ENCODE measurements at places on chromosomes 5 and 9. TPM values are rescaled to one million over a fixed set of nuclear protein-coding genes. Genes with fewer than 3 reads are reported as not detected.

- no peaks in the 10 kb centered on the region for H3K27me3 ChIP-seq
- H3K4me1 ChIP-seq = peaks cover 78% of the 10 kb centered on the region
- no peak for DNase-seq
- peak overlapping the region; percentile 91 for H3K4me3 ChIP-seq
- H3K36me3 ChIP-seq = peaks cover 33% of the 10 kb centered on the region
Observed at GRCh38 chr5:132491368-132492364, 1.1 kb upstream of the IRF1 start.

DNA sequence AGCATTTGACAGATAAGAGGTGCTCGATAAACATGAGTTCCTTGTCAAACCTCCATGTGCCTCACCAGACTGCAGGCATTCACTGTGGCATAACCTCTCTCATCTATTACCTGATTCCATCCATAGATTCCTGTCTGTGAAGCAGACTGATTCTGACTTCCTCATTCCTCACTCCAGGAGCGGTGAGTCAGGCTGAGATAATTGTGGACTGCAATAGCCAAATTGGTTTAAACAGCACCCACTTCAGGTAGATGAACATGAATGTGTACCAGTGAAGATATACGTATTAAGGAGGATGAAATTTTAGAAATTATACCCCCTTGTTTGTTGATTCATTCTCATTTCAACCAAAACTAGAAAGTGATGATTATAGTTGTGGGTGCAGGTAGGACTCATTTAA is 391.2 kb downstream of the HINT1 start:
- no peaks in the 10 kb centered on the region for H3K4me1 ChIP-seq
- H3K27ac ChIP-seq = no peak overlapping the region
- H3K4me3 ChIP-seq = no peak overlapping the region
- H3K36me3 ChIP-seq = no peaks in the 10 kb centered on the region
- no peak for DNase-seq

- no peaks in the 10 kb centered on the region for H3K36me3 ChIP-seq
- no peak overlapping the region for H3K4me3 ChIP-seq
- DNase-seq = no peak
Observed at GRCh38 chr5:82151204-82151603, 127.0 kb downstream of the RPS23 start.

The ANXA1 gene
- 39.1 TPM for total RNA-seq

The SPATA24 gene
- 15.6 TPM for total RNA-seq

DNA sequence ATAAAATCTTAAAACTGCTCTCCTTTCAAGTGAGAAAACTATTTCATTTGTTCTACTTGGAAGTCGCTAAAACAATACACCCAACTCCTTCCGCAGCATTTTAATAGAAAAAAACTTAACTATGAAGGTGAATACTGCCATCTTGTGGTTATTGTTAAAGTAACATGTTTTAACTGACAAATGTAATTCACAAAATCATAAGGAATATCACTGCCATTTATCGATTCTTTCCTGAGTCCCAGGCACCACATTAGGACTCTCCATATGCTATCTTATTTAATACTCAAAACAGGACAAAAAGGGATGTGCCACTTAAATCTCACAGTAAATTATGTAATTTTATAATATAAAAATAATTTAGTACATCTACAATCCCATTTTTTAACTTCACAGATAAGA is 130.5 kb upstream of the ITGA1 start:
- no peak overlapping the region for H3K27ac ChIP-seq
- H3K4me1 ChIP-seq = peaks cover 7% of the 10 kb centered on the region
- no peak for DNase-seq

The ECSCR gene
- total RNA-seq = 16.3 TPM

The ARL14EPL gene
- total RNA-seq = not detected

DNA sequence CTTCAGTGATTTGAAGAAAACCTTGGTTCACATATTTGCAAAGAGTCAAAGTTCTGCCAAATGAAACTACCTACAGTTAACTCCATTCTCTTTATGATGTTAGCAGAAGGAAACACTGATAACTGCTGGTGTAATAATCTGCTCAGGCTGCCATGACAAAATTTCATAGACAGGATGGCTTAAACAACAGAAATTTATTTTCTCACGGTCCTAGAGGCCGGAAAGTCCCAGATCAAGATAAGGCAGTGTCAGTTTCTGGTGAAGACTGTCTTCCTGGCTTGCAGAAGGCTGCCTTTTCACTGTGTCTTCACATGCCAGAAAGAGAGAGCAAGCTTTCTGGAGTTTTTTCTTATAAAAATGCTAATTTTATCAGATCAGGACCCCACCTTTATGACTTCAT is 102.4 kb upstream of the PARP8 start:
- H3K4me1 ChIP-seq = no peaks in the 10 kb centered on the region
- no peak overlapping the region for H3K27ac ChIP-seq
- no peaks in the 10 kb centered on the region for H3K27me3 ChIP-seq
- no peaks in the 10 kb centered on the region for H3K36me3 ChIP-seq
- H3K4me3 ChIP-seq = no peak overlapping the region

- no peaks in the 10 kb centered on the region for H3K27me3 ChIP-seq
- no peak overlapping the region for H3K4me3 ChIP-seq
- H3K4me1 ChIP-seq = peaks cover 57% of the 10 kb centered on the region
- peak; percentile 90 for DNase-seq
- H3K27ac ChIP-seq = no peak overlapping the region
Observed at GRCh38 chr9:127336506-127337352, 60.2 kb upstream of the SLC2A8 start.

The TPPP gene
- total RNA-seq = 19.6 TPM

The SPATA9 gene
- not detected for total RNA-seq

The FSD1L gene
- total RNA-seq = 10.5 TPM

GRCh38 chr5:42285230-42285629 is 138.0 kb upstream of the GHR start:
- no peaks in the 10 kb centered on the region for H3K4me1 ChIP-seq
- no peak overlapping the region for H3K4me3 ChIP-seq
- no peak for DNase-seq
- H3K27me3 ChIP-seq = no peaks in the 10 kb centered on the region

The DBH gene
- not detected for total RNA-seq

GRCh38 chr5:129930221-129930620 is 26.0 kb downstream of the CHSY3 start:
- H3K4me1 ChIP-seq = no peaks in the 10 kb centered on the region
- H3K36me3 ChIP-seq = no peaks in the 10 kb centered on the region
- DNase-seq = no peak

DNA sequence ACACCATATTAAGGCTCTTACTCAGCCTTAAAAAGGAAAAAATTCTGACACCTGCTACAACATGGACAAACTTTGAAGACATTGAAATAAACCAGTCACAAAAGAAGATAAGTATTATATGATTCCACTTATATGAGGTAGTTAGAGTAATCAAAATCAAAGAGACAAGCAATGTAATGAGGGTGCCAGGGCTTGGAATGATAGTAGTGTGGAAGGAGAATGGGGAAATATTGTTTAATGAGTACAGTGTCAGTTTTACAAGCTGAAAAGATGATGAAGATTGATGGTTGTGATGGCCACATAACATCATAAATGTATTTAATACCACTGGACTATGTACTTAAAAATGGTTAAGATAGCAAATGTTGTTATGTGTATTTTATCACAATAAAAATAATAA is 485.7 kb downstream of the SPATA31D1 start:
- H3K36me3 ChIP-seq = no peaks in the 10 kb centered on the region
- H3K4me1 ChIP-seq = no peaks in the 10 kb centered on the region
- no peak overlapping the region for H3K27ac ChIP-seq

DNA sequence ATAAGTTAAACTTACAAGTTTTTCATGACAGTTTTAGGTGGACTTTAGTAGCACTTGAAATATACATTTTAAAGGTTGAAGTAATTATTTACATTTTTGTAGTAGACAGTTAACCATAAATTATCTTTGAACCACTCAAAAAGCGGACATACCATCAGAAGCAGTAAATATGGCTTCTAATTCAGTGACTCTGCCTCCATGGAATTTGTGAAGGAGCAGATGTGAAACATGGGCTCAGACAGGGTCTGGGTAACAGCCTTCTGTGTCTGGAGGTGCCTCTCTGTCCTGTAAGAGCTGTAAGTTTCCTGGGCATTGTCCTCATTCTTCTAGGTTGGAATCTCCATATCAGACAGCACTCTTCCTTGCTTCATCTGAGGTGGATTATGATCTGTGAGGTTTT is 12.4 kb downstream of the RLN2 start:
- no peaks in the 10 kb centered on the region for H3K36me3 ChIP-seq
- no peaks in the 10 kb centered on the region for H3K4me1 ChIP-seq
- DNase-seq = no peak
- H3K27ac ChIP-seq = no peak overlapping the region

DNA sequence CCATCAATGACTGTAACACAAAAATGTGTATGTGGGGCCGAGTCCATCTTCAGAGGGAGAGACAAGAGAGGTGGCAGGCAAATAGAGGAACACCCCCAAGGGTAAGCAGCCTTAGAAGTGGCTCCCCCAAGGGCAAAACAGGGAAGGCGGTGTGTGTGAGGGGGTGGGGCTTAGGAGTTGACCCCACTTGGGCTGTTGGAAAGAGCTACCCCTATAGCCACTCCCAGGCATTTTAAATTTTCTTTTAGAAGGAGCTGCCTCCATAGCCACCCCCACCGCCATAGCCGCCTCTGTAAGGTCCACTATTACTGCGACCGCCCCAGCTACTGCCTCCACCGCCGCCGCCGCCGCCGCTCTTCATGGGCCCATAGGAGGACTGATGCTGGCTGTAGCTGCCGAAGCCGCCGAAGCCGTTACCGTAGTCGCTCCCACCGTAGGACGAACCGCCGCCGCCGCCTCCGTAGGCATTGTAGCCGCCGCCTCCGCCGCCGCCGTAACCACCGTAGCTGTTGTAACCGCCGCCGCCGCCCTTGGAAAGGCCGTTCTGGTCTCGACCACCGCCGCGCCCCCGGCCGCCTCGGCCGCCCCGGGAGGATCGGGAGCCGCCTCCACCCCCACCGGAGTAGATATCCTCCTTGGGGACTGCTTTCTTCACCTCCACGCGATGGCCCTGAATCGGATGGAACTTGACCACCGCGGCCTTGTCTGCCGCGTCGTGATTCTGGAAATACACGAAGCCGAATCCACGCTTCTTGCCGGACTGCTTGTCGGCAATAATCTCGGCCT is 1.1 kb downstream of the HNRNPA0 start:
- peak; percentile 42 for DNase-seq
- peak overlapping the region; percentile 87 for H3K4me3 ChIP-seq
- H3K4me1 ChIP-seq = peaks cover 48% of the 10 kb centered on the region
- H3K27ac ChIP-seq = peak overlapping the region; percentile 92
- H3K36me3 ChIP-seq = no peaks in the 10 kb centered on the region

The ADAMTS12 gene
- 1.7 TPM for total RNA-seq

DNA sequence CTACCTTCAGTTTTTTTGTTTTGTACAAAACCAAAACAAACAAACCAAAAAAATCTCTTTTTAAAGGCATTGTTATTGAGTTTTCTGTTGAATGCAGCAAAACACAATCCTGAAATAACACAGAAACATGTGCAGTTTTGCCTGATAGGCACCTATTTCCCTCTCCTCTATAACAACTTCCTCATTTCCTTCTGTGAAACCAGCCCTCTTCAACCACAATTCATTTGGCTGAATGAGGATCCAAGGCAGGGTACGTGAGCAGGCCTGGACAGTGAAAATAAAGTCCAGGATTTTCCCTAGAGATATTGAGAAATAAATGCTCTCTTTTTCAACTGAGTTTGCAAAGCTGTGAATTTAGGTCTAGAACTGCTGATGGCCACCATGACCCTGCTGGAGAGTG is 134.8 kb upstream of the LARP1 start:
- H3K36me3 ChIP-seq = no peaks in the 10 kb centered on the region
- no peaks in the 10 kb centered on the region for H3K4me1 ChIP-seq
- DNase-seq = no peak
- H3K27ac ChIP-seq = no peak overlapping the region
- no peak overlapping the region for H3K4me3 ChIP-seq
- H3K27me3 ChIP-seq = peaks cover 2% of the 10 kb centered on the region

- H3K4me1 ChIP-seq = peaks cover 49% of the 10 kb centered on the region
- H3K4me3 ChIP-seq = peak overlapping the region; percentile 98
- H3K27me3 ChIP-seq = no peaks in the 10 kb centered on the region
- peak; percentile 57 for DNase-seq
- no peaks in the 10 kb centered on the region for H3K36me3 ChIP-seq
- peak overlapping the region; percentile 94 for H3K27ac ChIP-seq
Observed at GRCh38 chr9:79572608-79573411, 1.0 kb downstream of the TLE4 start.

DNA sequence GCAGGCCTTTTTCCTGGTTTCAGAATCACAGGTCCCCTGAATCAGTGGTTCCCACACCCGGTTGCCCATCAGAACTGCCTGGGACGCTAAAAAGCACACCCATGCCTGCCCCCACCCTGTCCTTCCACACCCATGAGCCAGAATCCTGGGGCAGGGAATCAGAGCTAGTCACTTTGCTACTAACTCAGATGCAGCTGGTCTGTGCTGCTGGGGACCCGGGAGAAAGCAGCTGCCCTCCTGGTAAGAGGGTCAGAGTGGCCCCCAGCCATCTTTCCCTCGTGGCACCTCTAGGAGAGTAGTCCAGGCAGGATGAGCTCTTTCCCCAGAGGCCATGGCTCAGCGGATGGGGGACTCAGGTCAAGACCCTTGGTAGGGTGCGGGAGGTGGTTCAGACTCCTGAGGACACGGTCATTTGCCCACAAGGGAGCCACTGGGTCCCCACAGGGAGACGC is 11.3 kb upstream of the NUP214 start:
- H3K4me1 ChIP-seq = peaks cover 29% of the 10 kb centered on the region
- H3K36me3 ChIP-seq = no peaks in the 10 kb centered on the region

The TAF11L10 gene
- not detected for total RNA-seq

- H3K4me1 ChIP-seq = peaks cover 7% of the 10 kb centered on the region
- no peaks in the 10 kb centered on the region for H3K36me3 ChIP-seq
- peak overlapping the region; percentile 67 for H3K4me3 ChIP-seq
- DNase-seq = peak; percentile 84
Observed at GRCh38 chr5:139787568-139788293, 7.9 kb upstream of the PSD2 start.

GRCh38 chr9:137256856-137257255 is 1.7 kb downstream of the NELFB start:
- peak overlapping the region; percentile 98 for H3K4me3 ChIP-seq
- H3K27me3 ChIP-seq = no peaks in the 10 kb centered on the region
- H3K27ac ChIP-seq = no peak overlapping the region
- H3K4me1 ChIP-seq = peaks cover 30% of the 10 kb centered on the region

- no peaks in the 10 kb centered on the region for H3K27me3 ChIP-seq
- no peak for DNase-seq
- H3K36me3 ChIP-seq = no peaks in the 10 kb centered on the region
- H3K4me1 ChIP-seq = peaks cover 13% of the 10 kb centered on the region
- H3K4me3 ChIP-seq = no peak overlapping the region
Observed at GRCh38 chr5:154244476-154244875, 53.9 kb downstream of the GALNT10 start.

- H3K27ac ChIP-seq = peak overlapping the region; percentile 74
- no peaks in the 10 kb centered on the region for H3K4me1 ChIP-seq
- no peaks in the 10 kb centered on the region for H3K27me3 ChIP-seq
- no peaks in the 10 kb centered on the region for H3K36me3 ChIP-seq
- H3K4me3 ChIP-seq = no peak overlapping the region
Observed at GRCh38 chr5:154734370-154735248, 20.6 kb upstream of the LARP1 start.

GRCh38 chr5:127051591-127051990 is 21.2 kb upstream of the MARCHF3 start:
- no peak overlapping the region for H3K4me3 ChIP-seq
- H3K36me3 ChIP-seq = no peaks in the 10 kb centered on the region
- DNase-seq = no peak
- no peaks in the 10 kb centered on the region for H3K4me1 ChIP-seq
- no peak overlapping the region for H3K27ac ChIP-seq
- H3K27me3 ChIP-seq = no peaks in the 10 kb centered on the region
